ENCODE measurements at places on chromosomes 1 and 21.

DNA sequence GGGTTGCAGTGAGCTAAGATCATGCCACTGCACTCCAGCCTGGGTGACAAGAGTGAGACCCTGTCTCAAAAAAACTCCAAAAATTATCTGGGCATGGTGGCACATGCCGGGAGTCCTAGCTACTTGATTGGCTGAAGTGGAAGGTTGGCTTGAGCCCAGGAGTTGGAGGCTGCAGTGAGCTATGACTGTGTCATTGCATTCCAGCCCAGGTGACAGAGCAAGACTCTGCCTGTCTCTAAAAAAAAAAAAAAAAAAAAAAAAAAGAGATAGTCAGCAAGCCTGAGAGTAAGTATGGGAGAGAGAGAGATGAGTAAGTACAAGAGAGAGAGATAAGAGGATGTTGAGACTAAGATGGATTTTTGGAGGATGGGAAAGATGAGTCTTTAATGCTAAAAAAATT lies 180.8 kb upstream of the CACYBP start:
- no peak for DNase-seq

GRCh38 chr21:41102281-41102680 lies 65.7 kb upstream of the BACE2 start:
- DNase-seq, result no peak

DNA sequence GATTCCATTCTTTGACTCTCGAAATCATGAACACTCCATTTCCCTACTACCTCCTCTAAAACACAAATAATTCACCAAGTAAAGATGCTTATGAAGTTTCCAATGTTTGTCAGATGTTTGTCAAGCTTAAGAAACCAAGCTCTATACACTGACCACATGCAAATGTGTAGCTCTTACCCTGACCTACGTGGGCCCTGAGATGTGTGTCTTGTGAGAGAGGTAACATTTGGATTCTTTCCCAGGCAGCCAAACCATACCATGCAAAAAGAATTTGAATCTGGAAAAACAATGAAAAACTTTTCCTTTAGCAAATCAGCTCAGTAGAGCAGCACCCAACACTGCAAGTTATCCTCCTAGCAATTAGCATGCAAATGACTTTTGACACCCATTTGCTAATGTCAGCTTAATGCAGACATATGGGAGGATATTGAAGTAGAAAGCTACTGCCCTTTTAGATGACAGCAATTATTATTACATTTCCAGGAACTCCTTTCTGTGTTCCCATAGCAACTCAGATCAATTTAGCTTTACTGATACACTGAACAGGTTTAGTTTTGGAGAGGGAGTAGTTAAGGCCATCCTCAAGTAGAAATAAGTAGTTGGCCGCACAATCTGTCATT lies 83.2 kb upstream of the RGS4 start:
- no peak for DNase-seq

GRCh38 chr1:107941123-107941522 lies 23.9 kb downstream of the VAV3 start:
- DNase-seq, result no peak

GRCh38 chr1:96820107-96820506 lies 98.5 kb downstream of the PTBP2 start:
- DNase-seq, result no peak

- no peak for DNase-seq
These were observed 13.1 kb downstream of the FGGY start for GRCh38 chr1:59309795-59310548.

GRCh38 chr1:168243636-168244212 lies 17.9 kb downstream of the SFT2D2 start:
- DNase-seq, result no peak

DNA sequence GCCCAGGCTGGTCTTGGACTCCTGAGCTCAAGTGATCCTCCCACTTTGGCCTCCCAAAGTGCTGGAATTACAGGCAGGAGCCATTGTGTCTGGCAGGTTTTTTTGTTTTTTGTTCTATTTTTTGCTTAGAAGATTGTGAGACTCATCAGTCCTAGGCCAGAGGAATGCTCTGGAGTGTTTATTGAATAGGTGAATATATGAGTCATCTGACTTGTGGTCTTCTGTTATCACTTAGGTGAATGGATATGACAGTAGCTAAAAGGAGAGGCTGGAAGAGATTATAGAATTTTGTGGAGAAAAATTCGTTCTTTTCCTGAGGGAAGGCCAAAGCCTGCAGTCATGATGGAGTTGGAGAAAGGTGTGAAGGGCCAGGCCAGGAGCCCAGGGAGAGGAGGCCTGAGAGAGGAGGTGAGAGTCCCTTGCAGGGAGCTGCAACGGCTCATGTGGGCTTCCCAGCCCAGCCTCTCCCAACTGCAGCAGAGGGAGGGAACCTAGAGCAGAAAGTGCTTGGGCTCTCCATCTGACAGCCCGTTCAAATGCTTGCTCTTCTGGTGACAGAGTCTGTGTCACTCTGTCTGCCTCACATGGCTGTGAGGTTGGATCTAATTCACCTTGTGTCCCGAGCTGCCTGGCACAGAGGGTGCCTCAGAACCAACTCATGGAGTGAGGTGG lies 31.6 kb upstream of the ACOT11 start:
- no peak for DNase-seq

- no peak for DNase-seq
These were observed 126.0 kb downstream of the NR5A2 start for GRCh38 chr1:200153277-200154055.

GRCh38 chr1:160125746-160126145 lies 10.2 kb downstream of the ATP1A2 start:
- no peak for DNase-seq

- DNase-seq, result no peak
These were observed 19.0 kb upstream of the L1TD1 start for GRCh38 chr1:62175568-62176179.

- DNase-seq, result no peak
These were observed 411.4 kb downstream of the HLX start for GRCh38 chr1:221290669-221291068.

DNA sequence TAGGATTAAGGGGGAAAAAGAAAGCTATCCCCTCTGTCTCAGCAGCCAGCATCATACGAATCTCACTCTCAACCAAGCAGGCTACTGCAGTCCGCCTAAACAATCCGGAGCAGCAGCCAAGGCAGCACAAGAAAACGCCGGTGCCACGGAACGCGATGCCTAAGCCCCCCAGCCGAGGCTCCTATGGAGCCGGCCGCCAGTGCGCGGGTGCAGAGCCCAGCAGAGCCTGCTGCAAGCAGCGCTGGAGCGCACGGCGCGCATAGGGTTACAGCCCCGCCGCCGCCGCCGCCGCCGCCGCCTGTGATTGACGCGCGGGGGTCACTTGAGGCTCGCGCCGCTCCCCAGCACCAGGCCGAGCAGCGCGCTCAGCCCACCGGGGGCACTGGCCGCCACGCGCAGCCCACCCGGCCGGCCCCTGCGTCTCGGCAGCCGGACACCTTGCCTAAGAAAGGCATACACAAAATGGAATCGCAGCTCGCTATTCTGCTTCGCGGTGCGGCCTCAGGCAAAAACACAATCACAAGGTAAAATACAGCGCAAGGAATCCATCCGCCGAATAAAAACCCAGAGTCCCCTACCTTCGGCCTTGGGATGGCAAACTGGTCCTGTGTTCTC lies 780 bp downstream of the HIVEP3 start:
- peak; percentile 63 for DNase-seq

GRCh38 chr21:18007121-18007520 lies 188.0 kb upstream of the C21orf91 start:
- DNase-seq, result no peak

- no peak for DNase-seq
These were observed 80.3 kb downstream of the TENT5C start for GRCh38 chr1:117685936-117686806.

DNA sequence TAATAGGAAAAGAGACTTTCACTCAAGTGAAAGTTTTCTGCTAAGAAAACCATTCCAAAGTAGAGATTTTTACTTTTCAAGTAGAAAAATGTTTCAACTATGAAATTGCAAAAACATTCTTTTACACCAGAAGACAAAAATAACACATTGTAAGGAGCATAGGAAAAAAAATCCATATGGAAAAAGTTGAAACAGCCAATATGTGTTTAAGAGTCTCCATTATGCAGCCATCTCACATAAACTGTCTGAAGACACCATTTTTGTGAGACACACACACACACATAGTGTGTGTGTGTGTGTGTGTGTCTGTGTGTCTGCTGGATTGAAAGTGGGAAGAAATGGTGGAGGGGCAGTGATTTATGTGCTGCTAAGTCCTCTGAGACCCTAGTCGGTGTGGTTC lies 162.1 kb downstream of the HHAT start:
- no peak for DNase-seq

GRCh38 chr1:171916315-171916771 lies 75.0 kb downstream of the DNM3 start:
- no peak for DNase-seq

GRCh38 chr1:246750752-246751151 lies 26.5 kb downstream of the SCCPDH start:
- DNase-seq, result no peak

- no peak for DNase-seq
These were observed 66.9 kb downstream of the PHTF1 start for GRCh38 chr1:113692342-113692741.

DNA sequence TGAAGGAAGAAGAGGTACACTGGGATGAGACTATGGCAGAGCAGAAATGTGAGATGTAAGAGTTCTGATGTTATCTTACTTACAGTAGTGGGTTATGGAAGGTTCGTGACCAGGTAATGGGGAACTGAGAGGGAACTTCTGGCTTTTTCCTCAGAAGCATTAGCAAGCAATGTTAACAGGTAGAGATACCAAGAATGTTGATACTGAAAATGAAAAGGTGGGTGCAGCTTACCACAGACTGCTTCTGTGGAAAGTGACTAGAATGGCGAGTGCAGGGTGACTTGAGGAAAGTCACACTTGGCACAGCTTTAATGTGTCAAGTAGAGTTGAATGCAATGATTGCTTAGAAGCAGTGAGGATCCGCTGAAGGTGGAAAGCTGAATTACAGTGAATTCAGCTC lies 70.8 kb downstream of the PLA2G4A start:
- no peak for DNase-seq
